ENCODE measurements at places on chromosomes 4 and X. TPM values are rescaled to one million over a fixed set of nuclear protein-coding genes. Genes with fewer than 3 reads are reported as not detected.

Gene SPANXN4
- not detected for total RNA-seq

Gene SLC6A14
- total RNA-seq: 50.2 TPM

- H3K36me3 ChIP-seq: no peaks in the 10 kb centered on the region
- H3K4me3 ChIP-seq: no peak overlapping the region
- no peak for DNase-seq
- no peak overlapping the region for H3K27ac ChIP-seq
- no peaks in the 10 kb centered on the region for H3K27me3 ChIP-seq
- H3K4me1 ChIP-seq: no peaks in the 10 kb centered on the region
These were observed 4.5 kb upstream of the GBA3 start for GRCh38 chr4:22688236-22688635.

- H3K4me1 ChIP-seq: no peaks in the 10 kb centered on the region
- no peak overlapping the region for H3K4me3 ChIP-seq
- H3K27me3 ChIP-seq: no peaks in the 10 kb centered on the region
- no peak for DNase-seq
These were observed 120.3 kb upstream of the ATXN3L start for GRCh38 chrX:13440176-13440575.

- no peaks in the 10 kb centered on the region for H3K27me3 ChIP-seq
- no peaks in the 10 kb centered on the region for H3K36me3 ChIP-seq
- H3K4me1 ChIP-seq: no peaks in the 10 kb centered on the region
- no peak for DNase-seq
- no peak overlapping the region for H3K27ac ChIP-seq
These were observed 11.7 kb upstream of the REELD1 start for GRCh38 chr4:146202665-146203064.

DNA sequence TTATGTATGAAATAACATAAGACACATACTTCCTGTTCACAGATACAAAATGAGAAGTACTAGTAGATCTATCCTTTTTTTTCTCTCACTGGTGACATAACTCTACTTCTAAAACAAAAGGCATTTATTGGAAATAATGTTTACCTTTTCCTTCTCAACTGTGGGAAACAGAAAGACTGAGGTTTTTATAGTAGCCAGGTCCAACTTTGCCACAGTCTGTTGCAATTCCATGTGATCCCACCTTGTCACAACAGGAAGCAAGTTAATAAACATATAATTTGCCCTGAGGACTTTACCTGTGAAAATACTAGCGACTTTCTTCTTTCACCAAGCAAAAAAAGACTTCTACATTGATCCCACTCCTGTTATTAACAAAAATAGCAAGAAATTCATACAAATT is 475.8 kb downstream of the PDGFC start:
- no peak overlapping the region for H3K4me3 ChIP-seq
- DNase-seq: no peak
- H3K27me3 ChIP-seq: no peaks in the 10 kb centered on the region
- H3K4me1 ChIP-seq: no peaks in the 10 kb centered on the region
- no peaks in the 10 kb centered on the region for H3K36me3 ChIP-seq

- H3K4me3 ChIP-seq: no peak overlapping the region
- no peak overlapping the region for H3K27ac ChIP-seq
- no peaks in the 10 kb centered on the region for H3K4me1 ChIP-seq
These were observed 101.9 kb downstream of the EFHC2 start for GRCh38 chrX:44241546-44241945.
